ENCODE measurements at places on chromosomes 13 and 19.

DNA sequence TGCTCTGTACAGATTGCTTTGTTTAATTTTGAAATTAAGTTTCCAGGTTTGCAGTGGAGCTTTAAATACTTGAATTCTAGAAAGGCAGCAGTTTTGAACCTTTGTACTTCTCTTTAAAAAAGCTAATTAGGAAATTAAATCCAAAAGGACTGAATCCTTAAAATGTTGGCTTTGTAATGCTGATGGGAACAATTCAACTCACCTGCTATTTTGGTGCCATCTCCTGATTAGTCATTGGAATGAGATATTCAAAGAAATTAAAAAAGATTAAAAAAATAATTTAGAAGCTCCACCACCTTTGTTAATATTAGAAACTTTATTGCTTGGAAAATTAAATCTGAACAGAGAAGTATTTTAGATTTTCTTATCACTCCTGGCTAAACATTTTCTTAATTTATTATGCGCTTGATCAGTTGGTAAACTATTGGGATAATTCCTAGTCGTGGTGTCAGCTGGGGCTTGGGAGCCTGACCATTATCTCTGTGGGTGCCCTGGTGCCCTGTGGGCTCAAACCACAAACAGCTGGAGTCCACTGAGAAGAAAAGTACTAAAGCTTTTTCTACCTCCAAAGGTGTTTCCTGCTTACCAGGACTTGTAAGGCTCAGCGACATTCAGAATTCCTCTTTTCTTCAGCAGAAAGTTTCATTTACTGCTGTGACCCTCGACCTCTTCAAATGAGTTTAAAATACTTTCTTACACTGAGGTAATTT is 540.4 kb downstream of the DIAPH3 start:
- DNase-seq = no peak

DNA sequence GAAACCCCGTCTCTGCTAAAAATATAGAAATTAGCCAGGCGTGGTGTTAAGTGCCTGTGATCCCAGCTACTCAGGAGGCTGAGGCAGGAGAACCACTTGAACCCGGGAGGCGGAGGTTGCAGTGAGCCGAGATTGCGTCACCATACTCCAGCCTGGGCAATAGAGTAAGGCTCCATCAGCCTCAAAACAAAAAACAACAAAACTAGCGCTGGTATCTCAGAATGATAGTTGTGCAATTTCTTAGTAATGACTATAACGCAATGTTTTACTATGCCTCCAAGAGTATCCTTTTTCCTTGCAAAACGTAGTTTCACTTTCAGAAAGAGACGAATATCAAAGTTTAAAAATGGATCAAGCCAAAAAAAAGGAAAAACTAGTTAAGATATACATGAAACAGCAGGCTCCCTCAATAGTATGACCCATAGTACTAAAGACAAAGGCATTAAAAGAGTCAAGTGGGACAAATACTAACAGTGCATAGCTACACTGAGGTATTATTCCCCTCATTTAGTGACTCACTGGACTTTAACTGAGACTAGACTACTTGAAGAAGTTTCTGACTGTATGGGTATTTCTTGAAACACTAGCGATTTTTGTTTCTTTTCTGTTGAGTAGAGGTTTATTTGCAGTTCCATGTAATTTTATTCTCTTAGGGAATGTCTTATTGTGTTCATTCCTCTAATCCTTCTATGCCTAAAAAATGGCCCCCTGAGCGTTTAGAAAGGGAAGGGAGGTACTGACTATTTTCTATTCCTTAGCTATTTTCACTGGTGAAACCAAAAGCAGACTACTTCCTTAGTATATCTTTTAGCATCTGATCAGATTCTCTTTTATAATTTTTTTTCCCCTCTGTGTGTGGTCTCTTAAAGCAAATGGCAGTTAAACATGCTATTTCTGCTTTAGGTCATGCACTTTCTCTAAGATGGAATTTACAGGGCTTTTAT is 10.4 kb upstream of the ITM2B start:
- no peak for DNase-seq

- DNase-seq = no peak
Measured at GRCh38 chr13:42392716-42393572, 121.0 kb downstream of the AKAP11 start.

DNA sequence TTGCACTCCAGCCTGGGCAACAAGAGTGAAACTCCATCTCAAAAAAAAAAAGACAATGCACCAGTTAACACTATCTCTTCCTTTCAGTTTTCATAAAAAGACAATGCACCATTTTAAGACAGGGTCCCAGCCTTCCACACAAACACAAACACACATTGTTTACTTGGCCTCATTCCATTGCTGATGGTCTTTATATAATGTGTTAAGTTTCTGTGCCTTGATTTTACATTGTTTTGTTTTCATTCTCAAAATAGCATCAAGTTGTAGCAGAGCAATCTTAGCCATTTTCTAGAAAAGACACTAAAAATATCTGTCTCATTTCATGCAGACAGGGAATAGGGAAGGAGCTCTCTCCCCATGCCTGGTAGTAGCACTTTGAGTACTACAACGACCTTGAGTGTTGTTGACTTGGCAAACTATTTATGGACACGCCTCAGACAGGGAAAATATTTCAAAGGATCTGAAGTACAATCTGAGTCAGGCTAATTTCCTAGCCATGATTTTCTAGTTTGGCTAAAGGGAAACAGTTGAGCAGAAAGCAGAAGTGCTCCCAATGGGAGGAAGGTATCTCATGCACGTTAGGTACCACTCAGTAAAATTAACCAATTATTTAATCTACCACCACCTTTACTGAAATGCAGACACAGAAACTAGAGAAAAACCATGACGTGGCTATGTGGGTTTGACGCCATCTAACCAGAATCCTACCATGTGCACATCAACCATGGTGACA is 120.6 kb downstream of the ABCC4 start:
- DNase-seq = no peak

DNA sequence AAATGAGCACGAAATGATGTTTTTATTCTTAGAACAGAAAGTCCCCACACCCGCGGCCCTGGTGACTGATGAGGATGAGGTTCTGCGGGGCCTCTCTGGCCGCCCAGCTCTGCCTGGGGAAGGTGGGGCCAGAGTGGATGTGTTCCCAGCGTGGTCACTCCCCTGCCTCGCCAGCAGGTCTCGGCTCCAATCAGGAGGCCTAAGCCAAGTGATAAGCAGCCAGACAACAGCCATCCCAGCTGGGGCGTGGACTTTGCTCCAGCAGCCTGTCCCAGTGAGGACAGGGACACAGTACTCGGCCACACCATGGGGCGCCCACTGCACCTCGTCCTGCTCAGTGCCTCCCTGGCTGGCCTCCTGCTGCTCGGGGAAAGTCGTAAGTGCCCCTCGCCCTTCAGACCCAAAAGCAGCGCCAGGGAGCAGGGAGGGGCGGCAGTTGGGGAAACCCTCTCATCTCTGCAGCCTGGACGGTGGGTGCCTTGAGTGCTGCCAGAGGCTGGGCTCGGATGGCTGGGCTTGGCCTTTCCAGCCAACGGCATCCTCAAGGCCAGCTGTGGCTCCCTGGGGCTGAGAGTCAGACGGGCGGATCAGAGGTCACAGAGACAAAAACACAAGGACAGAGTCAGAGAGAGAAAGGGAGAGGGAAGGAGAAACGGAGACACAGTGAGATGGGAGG is at the start of gene F10:
TSS of gene F10 (plus strand) at position 250 of the 676 bp plus-strand sequence. CDS start at position 307, 57 bp downstream.
- no peak for DNase-seq

- no peak for DNase-seq
Measured at GRCh38 chr13:26605845-26606244, 48.4 kb downstream of the WASF3 start.

DNA sequence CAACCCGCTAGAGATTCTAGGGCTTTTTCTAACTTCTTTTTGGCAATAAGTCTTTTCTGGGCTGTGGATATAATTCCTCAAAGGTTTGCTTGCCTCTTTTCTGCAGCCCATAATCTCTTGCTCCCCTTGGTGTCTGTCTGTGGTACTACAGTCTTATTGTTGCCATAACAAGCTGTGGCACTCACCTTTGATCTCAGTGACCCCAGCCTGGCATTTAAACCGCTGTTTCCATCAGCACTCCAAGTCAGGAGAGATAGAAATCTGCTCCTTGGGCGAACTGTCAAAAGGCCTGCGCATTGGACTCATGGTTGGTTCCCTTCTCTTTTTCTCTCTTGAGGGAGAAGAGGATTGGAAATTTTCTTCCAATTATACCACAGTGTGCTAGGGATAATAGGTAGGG is 14.5 kb upstream of the MPHOSPH8 start:
- DNase-seq = peak; percentile 12

- no peak for DNase-seq
Measured at GRCh38 chr13:40207001-40207478, 459.4 kb downstream of the FOXO1 start.

GRCh38 chr19:35609851-35610353 is 2.6 kb upstream of the HAUS5 start:
- no peak for DNase-seq

DNA sequence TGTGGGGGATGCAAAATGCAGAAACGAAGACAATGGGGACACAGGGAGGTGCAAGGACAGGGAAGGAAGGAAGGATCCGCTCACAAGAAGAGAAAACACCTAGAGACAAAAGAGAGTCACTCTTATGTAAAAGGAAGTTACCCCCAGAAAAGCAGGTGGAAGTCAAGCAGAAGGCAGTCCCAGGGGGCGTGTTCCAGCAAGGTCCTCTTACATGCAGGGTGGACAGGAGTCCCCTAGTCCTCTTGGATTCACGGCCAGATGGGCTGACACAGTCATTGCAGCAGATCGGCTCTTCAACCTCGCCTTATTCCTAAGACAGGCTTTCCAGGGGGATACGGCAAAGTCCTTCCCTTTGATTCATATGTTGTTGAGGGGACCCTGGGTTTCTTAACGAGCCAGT is 83.9 kb upstream of the SPATA13 start:
- no peak for DNase-seq

DNA sequence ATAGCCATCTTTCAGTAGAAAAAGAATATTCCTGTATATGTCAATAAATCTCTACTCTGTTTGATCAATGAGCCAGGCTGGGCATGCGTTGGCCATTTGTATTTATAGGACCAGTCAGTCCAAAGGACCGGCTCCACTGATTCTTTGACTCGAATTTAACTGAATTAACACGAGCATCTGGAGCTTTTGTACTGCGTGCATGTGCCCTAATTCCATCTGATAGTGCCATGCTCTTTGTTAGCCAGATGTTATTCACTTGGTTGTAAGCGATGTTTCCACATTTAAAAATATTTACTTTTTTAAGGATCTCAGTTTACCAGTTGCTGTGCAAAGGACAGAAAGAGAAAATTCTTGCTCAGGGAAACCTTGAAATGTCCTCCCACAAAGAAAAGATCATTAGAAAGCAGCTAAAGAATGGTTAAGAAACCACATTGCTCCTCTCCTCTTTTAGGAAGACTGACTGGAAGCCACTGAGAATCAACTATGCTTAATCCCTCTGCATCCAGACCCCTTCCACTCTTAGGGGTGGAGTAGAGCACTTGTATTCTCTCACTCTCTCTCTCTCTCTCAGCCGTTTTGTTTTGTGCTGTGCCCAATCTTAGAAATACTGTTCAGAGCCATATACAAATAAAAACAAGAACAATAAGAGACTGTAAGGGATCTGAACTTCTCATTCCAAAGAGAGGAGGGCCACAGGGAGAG is 165.8 kb downstream of the DCLK1 start:
- no peak for DNase-seq

DNA sequence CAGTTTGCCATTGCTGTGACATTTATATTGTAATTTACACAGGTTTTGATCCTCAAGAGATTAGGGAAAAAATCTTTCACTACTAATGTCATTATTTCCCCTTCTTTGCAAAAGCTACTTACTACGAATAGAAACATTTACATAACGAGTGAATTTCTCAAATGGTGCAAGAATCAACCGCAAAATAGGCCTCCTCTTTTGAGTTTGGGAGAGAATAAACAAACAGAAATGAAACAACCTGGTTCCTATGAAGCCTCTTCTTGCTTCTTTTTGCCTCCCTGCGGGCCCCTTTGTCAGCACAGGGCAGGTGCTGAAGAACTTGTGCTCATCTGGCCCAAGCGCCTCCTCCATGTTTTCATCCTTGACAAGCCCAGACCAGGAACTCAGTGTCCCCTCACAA is 10.1 kb upstream of the GJA3 start:
- no peak for DNase-seq

GRCh38 chr19:3412066-3412465 is 45.7 kb downstream of the NFIC start:
- DNase-seq = no peak

DNA sequence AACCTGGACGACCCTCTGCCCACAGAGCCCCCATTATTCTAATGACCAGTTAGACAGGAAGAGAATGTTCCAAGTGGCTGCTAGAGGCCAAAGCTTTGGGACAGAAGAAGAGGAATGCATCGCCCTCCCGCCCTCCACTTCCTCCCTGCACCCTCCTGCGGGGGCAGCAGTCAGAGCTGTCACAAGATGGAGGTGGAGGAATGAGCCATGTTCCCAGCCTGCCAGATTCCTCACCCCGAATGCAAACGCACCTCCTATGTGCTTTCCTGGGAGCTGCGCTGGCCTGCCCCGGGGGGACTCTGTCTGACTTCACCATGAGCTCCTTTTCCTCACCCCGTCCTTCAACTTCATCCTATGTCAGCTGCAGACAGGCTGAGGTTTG is 1.7 kb downstream of the YJEFN3 start:
- no peak for DNase-seq

DNA sequence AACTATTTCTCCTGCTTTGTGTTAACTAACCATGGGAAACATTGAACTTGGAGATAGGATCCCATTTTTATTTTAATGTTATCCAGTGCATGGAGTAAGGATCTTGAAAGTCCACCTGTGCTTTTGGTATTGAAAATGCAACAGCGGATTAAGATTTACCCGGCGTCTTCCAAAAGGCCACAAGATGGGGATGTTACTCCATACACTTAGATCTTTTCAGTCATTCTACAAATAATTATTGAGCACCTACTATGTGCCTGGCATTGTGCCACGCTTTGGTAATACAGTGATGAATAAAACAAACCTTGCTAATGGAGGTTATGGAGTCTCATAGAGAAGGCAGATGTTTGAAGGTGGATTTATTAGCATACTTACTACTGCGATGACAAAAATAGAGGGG is 56.9 kb downstream of the RFC3 start:
- no peak for DNase-seq

DNA sequence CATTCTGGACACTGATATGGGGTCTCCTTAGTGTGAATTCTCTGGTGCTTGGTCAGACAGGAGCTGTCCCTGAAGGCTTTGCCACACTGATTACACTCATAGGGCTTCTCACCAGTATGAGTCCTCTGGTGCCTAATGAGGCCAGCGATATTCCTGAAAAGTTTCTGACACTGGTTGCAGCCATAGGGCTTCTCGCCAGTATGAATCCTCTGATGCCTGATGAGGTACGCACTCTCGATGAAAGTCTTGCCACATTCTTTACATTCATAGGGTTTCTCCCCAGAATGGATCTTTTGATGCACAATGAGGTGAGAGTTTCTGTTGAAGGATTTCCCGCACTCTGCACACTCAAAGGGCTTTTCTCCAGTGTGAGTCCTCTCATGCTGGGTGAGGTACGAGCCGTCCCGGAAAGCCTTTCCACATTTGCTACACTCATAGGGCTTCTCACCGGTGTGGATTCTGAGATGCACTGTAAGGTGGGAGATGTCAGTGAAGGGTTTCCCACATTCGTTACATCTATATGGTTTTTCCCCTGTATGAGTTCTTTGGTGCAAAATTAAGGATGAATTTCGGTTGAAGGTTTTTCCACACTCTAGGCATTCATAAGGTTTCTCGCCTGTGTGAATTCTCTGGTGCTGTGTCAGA is 22.4 kb downstream of the ZNF329 start:
- DNase-seq = no peak

All from stimulated activated naive CD8-positive, alpha-beta T cell treated with anti-CD3 and anti-CD28 coated beads, Interleukin-15, Interleukin-2, amounts not matched to agents 100 U/mL and 50 U/mL, for 24 hours (primary cell).